ENCODE measurements at places on chromosomes 4 and X.
A peak's percentile ranks its signal among the peaks of the same experiment; 100 is the strongest.

GRCh38 chr4:8282742-8283141 is 13.2 kb downstream of the HTRA3 start:
- DNase-seq = no peak

- DNase-seq = no peak
These were observed 12.8 kb upstream of the CDKN2AIP start for GRCh38 chr4:183431614-183432013.

DNA sequence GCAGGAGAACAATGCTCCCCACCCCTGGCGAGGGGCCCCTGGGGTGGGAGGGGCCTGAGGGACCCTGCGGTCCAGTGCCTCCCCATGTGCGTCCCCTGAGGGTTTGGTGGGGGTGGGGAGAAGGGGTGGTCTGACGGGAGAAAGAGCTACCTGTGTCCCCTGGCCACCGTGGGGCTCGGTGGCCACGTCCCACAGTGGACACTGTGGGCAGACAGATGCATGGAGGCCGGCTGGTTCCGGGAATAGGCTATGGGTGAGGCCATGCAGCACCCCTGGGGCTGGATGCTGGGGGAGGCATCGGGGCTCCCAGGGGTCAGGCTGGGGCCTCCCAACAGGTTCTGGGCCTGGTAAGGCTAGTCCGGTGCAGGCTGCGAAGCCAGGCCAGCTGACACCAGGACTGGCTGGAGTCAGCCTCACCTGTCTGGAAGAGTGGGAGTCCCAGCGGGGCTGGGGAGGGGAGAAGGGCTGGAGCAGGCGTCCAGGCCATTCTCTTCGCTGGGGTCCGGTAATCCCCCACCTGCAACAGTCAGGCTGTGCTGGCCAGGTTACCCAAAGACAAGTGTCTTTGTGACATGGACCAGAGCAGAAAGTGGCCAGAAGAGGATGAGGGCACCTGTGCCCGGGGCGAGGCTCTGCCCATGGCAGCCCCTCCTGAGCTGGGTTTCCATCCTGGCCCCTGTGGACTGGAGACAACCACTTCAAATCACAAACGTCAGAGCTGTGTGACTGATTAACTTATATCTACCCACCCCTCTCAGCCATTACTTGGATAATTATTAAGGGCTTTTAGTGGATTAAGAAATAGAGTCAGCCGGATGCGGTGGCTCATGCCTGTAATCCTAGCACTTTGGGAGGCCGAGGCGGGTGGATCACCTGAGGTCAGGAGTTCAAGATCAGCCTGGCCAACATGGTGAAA is 1.4 kb upstream of the FAM53A start:
- DNase-seq = no peak

DNA sequence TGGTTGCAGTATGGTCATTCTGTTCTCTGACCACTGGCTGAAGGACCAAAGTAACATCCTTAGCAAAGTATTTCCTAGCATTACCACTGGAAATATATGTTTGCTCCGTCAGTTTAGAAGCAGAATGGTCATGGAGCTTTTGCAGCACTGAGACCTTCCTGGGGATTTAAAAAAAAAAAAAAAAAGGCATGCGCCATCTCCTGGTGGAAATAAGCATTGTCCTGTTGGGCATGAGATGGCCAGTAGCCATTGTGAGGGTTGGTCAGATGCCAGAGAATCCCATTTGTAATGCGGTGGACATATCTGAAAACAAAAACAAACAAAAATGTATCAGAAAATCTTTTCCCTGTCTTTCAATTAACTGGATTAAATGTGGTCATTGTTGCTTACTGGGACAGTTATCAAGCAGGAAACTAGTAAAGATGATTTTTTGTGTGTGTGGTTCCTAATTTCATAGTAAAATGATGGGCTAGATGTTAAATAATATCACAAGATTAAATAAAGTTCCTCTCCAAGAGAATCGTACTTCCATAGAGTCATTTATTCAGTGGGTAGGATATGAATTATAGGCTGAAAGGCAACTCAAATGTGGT is 139.6 kb downstream of the SOWAHB start:
- DNase-seq = peak; percentile 20

- DNase-seq = no peak
These were observed 82.0 kb downstream of the USP46 start for GRCh38 chr4:52576961-52577623.

DNA sequence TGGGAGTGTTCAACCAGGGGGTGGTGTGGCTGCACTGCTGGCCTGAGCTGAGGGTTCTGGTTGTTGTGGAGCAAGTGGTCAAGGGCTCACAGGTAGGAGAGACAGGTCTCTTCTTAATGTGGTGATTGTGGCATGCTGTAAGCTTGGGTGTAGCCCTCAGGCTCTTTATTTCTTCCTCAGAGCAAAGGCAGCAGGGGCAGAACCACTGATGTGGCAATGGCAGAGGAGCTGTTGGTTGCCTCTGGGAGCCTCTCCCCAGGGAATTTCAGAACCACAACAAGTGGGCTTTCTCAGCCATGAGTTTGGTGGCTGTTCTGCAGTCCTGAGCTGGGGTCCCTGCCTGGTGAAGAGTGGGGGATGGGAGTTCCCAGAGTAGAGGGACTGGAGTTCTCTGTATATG is 1017.2 kb downstream of the SH3BGRL start:
- DNase-seq = no peak

- DNase-seq = no peak
These were observed 182.3 kb downstream of the BANK1 start for GRCh38 chr4:101972791-101973190.

- DNase-seq = no peak
These were observed 84.3 kb downstream of the PSAPL1 start for GRCh38 chr4:7350396-7350795.

- DNase-seq = no peak
These were observed 10.0 kb upstream of the CDKL5 start for GRCh38 chrX:18415386-18415785.

DNA sequence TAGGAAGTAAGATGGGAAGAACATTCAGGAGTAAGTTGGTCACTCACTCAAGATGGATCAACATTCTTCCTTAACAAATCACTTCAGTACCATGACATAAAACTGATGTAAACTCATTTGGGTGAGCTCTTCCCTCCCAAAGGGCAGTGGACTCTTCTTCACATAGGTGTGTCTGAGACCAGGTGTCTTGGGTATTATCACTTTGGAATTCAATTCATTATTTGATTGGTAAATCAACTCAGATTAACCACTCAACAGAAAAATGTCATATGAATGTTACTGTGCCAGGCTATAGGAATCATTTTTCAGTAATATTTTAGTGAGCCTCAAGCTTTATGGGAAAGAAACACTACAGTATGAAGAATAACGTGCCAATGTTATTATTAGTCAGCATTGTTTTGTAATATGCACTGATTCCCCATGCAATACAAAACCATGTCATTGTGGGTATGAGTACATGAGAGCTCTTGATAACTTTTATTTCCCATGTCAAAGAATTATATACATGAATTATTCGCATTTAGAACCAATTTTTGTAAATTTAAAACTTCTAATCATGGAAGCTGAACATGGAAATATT is 58.6 kb upstream of the ETNPPL start:
- DNase-seq = no peak
